ENCODE measurements at places on chromosomes 13 and 19.

- no peak for DNase-seq
Measured at GRCh38 chr13:78659732-78660494, 958 bp upstream of the OBI1 start.

DNA sequence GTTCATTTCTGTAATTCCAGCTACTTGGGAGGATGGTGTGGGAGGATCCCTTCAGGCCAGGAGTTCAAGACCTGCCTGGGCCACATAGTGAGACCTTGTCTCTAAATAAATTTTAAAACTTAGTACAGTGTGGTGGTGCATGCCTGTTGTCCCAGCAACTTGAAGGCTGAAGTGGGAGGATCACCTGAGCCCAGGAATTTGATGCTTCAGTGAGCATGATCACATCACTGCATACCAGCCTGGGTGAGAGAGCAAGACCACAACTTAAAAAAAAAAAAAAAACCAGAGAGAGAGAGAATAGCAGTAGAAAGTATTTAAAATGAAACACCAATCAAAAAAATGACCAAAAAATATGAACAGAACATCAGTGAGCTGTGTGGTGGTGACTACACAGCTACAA lies 7.1 kb upstream of the ZNF823 start:
- no peak for DNase-seq

GRCh38 chr19:35348911-35349611 lies 1.4 kb downstream of the FFAR1 start:
- DNase-seq = no peak

- DNase-seq = no peak
Measured at GRCh38 chr13:21106089-21106488, 44.7 kb upstream of the LATS2 start.

DNA sequence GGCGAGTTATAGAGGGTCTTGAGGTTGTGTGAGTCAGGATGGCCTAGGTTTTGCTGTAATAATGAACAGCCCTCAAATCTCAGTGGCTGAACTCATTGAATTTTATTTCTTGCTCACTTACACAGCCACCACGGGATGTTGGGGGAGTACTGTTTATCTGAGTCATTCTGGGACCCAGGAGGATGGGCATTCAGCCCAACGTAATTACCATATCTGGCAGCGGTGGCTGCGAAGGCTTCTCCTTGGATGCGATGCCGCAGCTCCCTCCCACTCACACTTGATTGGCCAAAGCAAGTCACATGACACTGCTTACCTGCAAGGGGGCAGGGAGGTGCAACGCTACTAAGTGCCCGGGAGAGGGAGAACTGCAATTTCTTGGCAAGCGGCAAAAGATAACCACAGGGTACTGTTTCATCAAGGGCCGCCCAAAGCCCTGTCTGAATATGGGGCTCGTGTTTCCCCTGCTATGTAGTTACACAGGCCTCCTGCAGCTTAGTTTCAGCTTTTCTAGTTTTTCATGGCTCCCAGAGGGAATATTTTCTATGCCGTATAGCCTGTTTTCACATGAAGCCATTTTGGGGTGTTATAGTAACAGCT lies 19.9 kb downstream of the ZSWIM9 start:
- peak; percentile 23 for DNase-seq

DNA sequence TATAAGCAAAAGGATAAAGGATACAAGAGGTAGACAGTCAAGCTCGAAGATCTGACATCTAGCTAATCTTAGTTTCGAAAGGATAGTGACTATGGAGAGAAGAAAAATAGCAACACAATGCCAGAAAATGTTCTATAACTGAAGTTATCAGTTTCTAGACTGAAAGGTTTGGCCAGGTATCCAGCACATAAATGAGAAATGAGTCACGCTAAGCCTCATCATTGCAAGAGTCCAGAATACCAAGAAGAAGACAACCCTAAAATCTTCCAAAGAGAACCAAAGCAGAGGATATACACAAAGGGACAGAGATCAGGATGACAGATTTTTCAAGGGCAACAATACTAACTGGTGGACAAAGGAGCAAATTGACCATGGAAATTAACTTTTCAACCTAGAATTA lies 237.0 kb downstream of the POSTN start:
- DNase-seq = no peak

GRCh38 chr13:52644108-52644507 lies 1.9 kb downstream of the HNRNPA1L2 start:
- no peak for DNase-seq

GRCh38 chr13:66532146-66532545 lies 698.0 kb downstream of the PCDH9 start:
- DNase-seq = no peak

DNA sequence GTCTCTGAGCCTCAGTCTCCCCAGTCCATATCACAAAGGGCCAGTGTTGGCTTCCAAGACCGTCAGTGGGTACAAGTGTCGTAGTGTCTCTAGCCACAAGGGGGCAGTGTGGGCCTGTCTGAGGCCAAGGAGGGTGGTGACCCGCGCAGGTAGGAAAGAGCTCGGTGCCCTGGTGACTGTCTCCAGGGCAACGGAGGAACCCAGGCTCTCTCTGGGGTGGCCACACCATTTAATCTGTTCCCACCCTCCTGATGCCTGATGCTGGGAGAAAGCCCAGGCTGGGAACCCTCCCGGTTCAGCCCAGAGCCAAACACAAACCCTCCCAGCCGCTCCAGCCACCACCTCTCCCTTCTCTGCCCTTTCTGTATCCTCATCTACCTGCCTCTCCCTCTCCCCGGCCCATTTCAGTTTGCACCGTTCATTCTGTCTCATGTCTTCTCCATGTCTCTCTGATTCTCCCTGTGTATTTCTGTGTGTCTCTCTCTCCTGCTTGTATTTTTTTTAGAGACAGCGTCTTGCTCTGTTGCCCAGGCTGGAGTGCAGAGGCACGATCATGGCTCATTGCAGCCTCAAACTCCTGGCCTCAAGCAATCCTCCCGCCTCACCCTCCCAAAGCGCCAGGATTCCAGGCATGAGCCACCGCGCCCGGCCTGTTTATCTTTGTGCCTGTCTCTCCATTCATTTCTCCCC lies 17.5 kb upstream of the MEIS3 start:
- peak; percentile 84 for DNase-seq

- DNase-seq = no peak
Measured at GRCh38 chr13:76632401-76633044, 253.7 kb downstream of the KCTD12 start.

DNA sequence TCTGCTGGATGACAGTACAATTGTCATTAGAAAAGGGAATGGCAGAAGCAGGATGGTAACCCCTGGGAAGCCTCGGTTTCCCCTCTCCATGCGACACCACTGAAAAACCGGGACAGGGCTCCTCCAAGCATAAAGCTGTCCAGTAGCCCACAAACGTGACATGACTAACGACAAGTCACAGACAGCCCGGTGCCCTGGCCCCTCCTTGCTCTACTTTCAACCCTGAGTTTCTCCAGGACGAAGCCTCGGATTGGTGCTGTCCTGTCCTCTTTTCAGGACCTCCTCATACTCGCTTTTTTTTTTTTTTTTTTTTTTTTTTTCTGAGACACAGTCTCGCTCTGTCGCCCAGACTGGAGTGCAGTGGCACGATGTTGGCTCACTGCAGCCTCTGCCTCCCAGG lies 16.3 kb downstream of the DPP9 start:
- no peak for DNase-seq

DNA sequence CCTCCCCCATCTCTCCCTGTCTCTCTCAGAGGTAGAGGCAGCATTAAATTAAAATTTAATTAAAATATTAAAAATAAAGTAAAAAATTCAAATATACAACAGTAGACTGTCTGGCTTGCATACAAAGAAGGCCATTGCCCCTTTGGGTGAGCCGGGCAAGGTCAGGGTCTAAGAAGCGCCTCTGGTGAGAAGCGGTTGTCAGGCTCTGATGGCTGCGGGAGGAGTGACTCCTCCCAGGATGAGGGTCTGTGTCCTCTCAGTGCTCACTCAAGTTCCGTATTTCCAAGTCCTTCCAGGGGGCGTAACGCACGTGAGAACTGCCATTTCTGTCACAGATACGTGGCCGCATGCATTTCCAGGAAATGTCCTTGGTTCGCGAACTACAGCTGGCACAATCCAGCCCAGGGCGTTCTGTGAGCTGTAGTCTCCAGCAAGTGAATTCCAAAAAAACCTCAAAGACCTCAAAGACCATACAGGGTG lies 737 bp upstream of the ZNF181 start:
- DNase-seq = no peak

All from activated CD4-positive, CD25-positive, alpha-beta regulatory T cell treated with anti-CD3 and anti-CD28 coated beads, Interleukin-2, amount 50 U/mL, for 16 hours (primary cell).